ENCODE measurements at places on chromosomes 16 and 17.

DNA sequence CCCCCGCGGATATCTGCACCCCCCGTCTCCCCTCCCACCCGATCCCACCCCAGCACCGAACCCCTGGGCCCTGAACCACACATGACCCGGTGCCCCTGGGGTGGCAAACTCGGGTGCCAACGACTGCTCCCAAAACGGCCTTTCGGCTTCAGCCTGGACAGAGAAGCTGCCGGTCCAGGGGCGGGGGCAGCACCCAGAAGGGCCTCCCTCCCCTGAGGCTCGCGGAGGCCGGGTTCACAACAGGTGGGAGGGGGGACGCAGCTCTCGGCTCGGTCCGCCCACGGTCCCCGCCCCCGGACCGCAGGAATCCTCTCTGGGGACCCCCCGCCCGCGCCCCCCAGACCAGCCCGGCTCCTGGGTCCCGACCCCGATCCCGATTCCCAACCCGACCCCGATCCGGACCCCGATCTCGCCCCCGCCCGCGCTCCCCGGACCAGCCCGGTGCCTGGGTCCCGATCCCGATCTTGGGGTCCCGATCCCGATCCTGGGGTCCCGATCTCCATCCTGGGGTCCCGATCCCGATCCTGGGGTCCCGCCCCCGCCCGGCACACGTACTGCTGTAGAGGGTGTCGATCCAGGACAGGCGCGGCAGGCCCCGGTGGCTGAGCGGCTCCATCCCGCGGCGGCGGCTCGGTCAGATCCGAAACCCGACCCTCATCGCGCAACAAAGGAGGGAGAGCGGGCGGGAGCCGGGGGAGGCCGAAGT lies 516 bp downstream of the ABR start:
- DNase-seq = no peak

DNA sequence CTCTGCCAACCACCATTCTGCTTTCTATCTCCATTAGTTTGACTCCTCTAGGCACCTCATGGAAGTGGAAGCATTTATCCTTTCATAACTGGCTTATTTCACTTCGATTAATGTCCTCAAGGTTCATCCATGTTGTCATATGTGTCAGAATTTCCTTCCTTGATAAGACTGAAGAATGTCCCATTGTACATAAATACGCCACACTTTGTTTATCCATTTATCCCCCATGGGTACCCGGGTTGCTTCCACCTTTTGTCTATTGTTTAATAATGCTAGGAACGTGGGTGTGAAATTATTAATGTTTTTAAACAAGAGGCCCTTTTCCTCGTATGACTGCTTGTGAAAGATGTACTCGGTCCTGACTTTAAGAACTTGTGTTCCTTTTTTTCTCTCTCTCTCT lies 12.9 kb downstream of the MILR1 start:
- DNase-seq = no peak

- DNase-seq = no peak
Observed at GRCh38 chr17:73566905-73567782, 77.1 kb downstream of the SDK2 start.

GRCh38 chr17:61519754-61520440 lies 67.7 kb downstream of the TBX4 start:
- DNase-seq = no peak

- peak; percentile 12 for DNase-seq
Observed at GRCh38 chr16:70342016-70342415, 4.7 kb upstream of the DDX19A start.

DNA sequence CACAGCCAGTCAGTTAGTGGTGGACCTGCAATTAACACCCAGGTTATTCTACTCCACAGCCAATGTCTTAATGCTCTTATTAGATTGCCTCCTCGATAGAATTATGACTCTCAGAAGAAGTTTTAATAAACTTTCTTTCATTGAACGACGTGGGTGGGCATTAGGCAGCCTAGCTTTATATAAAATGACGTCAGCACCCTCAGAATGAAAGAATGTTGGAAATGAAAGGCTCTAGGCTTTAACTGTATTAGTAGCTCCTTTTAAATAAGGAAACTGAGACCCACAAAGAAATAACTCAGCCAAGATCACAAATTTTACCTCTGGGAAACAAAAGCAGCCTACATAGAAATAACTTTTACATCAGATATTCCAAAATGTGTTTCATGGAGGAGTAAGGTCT lies 91.3 kb upstream of the CLEC3A start:
- no peak for DNase-seq

DNA sequence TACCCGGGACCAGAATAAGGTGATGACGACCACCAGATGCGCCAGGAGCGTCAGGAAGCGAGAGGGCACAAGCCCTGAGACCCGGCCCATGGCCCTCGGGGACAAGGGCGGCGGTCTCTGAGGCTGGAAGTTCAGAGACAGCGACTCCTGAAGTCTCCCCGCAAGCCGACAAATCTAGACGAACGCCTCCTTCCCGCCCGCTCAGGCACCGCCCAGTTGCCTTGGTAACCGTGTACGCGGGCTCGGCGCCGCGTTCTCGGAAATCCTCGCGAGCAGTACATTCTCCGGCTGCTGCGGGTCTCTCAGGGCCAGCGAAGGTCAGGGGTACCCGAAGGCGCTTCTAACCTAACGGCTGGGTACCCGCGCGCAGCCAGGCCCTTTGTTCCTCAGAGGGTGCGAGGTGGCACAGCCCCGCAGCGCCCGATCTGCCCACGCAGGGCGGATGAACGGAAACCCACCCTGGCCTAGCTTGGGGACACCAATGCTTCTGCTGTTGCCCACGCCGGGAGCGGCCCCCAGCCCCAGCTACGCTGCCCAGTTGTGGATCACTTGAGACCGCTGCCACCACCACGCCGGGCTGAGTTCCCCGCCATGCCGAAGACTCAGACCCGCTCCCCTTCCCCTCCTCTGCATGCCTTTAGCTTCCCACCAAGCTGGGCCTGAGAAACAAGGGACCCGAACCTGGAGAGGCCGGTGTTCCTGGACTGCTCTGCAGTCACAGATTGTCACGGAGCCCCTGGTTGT lies at the start of gene TMEM107:
Gene TMEM107 (minus strand): TSS at position 184 of the 744 bp plus-strand sequence. CDS start 94 bp downstream, at position 90.
- DNase-seq = peak; percentile 91

- DNase-seq = no peak
Observed at GRCh38 chr16:64882078-64882784, 239.6 kb downstream of the CDH11 start.

- DNase-seq = no peak
Observed at GRCh38 chr16:9123871-9124270, 32.4 kb downstream of the HAPSTR1 start.

GRCh38 chr16:67016143-67016542 lies 12.8 kb upstream of the CBFB start:
- DNase-seq = no peak

- no peak for DNase-seq
Observed at GRCh38 chr16:57522960-57523359, 13.4 kb downstream of the CCDC102A start.

- DNase-seq = no peak
Observed at GRCh38 chr17:10018461-10018891, 113.4 kb upstream of the RCVRN start.

All from WERI-Rb-1 (cell line).